Kidney epithelial cell (primary cell): ENCODE measurements at places on chromosomes 4 and X. TPM values are rescaled to one million over a fixed set of nuclear protein-coding genes. Genes with fewer than 3 reads are reported as not detected.

GRCh38 chrX:30649859-30650258, 3.4 kb upstream of the GK start:
- DNase-seq = no peak

- DNase-seq = no peak
Observed at GRCh38 chr4:47776353-47776752, 61.5 kb downstream of the CORIN start.

The PRDM5 gene
- 7.1 and 7.3 TPM in 2 replicates for total RNA-seq

The IGSF1 gene
- 0.13 and 0.27 TPM in 2 replicates for total RNA-seq

The XAGE1B gene
- not detected in 2 replicates for total RNA-seq

The PGAM4 gene
- total RNA-seq = not detected in 2 replicates
